ENCODE measurements at places on chromosomes 2 and 18.

DNA sequence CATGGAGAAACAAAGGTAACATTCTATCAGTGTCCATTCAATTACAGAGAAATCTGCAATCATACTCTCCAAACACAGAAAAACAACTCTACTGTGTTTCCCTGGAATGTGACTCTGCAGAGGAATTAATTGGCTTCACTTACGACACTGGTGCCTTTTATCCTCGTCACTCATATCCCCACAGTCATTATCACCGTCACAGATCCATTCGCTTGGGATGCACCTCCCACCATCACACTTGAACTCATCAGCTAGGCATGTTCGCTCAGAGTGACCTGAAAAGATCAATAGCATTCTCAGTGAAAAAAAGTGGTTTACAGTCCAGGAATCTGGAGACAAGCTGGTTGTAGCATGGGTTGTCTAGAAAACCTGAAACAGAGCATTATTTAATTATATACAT lies 124.3 kb downstream of the DHRS9 start:
- DNase-seq = no peak

DNA sequence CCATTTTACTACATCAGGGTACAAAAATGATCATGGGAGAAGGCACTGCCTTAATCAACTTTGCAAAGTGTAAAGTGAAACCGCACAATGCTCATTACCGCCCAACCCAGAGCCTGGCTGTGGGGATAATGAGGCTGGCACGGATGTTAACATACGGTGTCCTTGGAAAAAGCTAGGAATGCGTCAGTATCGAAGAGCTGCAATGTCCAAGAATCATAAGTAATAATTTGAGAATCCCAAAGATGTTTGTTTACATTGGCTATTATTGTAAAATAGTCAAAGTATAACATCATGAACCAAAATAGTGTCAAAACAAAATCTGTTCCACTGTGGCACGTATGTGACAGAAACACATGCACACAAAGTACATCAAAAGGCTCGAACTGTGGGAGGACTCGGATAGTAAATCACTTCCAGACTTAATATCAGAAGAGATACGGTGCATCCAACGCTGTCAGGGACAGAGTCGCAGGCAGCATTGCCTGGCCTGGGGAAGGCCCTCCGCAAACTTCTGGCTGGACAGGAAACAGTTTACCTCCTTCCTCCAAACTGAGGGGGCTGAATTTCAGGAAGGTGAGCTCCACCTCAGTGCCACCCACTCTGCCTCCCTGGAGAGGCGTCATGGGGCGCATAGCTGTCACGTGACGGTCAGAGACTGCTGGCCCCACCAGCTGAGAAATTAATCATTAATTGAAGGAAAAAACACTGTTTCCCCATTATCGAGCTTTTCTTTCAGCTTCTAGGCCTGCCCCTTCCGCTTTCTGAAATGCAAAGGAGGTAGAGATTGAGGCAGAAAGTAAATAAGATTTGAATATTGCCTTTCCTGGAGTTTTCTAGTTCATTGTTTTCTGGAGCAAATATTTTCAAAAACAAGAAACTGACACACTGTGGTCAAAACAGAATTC lies 1.8 kb upstream of the ID2 start:
- peak; percentile 73 for DNase-seq

GRCh38 chr2:170885130-170885791 lies 43.8 kb upstream of the GORASP2 start:
- no peak for DNase-seq

DNA sequence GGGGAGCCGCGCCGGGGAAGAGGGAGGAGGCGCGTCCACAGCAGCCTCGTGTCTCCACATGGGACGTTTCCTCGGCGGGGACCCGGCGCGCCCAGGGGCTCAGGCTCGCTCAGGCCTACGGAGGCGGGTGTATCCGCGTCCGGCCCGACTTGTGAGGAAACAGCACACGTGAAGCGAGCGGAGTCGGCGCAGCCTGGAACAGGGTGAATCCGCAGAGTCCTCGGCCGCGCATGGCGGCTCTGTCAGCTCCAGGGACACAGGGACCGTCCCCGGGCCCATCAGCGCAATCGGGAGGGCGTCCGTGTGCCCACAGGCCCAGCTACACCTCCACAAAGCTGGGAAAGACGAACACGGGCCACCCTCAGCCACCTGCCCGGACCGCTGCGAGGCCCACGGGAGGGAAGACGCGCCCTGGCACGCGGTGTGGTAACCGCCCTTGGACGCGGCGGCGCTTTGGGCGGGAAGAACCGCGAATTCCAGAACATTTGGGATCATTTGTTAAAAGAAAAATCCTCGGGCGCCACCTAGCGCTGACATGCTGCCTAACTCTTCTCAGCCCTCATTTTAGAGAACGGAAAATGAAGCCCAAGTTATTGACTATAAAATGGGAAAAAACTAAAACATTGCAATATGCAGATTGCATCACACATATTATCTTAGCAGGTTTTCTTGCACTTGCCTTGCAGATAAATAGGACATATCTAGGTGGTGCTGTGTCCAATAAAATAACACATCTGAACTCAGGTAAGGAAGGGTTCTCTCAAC lies 40.4 kb downstream of the TMEM18 start:
- peak; percentile 91 for DNase-seq

GRCh38 chr18:321865-322467 lies 54.1 kb upstream of the THOC1 start:
- peak; percentile 10 for DNase-seq

DNA sequence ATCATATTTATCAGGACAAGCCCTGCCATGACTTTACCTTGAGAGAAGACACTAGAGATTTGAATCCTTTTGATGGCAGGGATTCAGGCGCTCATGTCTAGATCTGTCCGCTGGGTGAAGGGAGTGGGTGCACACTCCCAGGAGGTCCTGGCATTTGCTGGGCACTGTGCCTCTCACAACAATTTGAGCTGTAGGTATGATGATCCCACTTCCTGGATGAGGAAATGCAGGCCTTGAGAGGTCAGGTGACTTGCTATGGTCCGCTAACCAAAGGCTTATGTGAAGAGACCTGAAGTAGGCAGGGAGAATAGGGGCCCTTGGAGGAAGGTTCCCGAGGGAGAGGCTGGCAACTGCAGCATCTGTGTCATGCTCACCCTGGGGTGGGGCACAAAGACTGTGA lies 206.1 kb downstream of the HAUS1 start:
- DNase-seq = no peak

- no peak for DNase-seq
Observed at GRCh38 chr18:61749546-61749945, 143.3 kb downstream of the RNF152 start.

- DNase-seq = no peak
Observed at GRCh38 chr2:96547203-96547641, 10.7 kb downstream of the ARID5A start.

DNA sequence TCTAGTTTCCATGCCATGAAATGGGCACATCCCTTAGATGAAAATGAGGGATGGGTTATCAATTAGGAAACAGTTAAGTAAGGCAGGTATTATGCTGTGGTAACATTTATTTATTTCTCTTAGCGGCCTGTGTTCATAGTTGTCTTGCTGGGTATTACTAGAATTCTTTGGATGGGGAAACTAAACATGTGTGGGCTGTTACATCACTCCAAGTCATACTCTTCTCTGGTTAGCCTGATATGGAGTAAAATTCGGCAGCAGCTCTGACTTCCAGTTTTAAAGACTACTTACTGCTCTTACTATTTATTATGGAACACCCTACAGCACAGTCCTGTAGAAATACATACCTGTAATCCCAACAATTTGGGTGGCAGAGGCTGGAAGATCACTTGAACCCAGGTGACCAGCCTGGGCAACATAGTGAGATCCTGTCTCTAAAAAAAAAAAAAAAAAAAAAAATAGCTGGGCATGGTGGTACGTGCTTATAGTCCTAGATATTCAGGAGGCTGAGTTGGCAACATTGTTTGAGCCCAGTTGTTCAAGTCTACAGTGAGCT lies 33.1 kb upstream of the RASGRP3 start:
- peak; percentile 46 for DNase-seq

DNA sequence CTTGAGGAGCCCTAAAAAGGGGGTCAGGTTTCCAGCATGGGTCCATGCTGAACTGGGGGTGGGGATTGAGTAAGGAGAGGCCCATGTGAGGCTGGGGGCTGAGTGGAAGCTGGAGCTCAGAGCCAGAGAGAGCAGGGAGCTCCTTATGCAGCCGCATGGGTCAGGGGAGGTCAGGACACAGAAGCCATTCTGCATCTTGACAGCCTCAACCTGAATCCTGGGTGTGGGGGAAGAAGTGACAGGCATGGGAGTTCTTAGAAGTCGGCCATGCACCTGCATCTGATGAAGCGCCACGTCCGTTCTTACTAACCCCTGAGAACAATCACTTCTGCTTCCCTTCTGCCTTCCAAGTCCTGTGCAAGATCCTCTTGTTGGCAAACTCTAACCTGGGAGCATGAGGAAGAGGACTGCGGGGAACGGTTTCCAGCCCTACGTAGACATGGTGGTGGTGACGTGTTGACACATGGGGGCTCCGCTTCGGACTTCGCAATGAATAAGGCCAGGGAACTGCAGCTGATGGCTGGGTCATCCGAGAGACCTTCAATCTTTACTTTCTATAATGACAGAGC lies 22.3 kb downstream of the GNLY start:
- DNase-seq = no peak

DNA sequence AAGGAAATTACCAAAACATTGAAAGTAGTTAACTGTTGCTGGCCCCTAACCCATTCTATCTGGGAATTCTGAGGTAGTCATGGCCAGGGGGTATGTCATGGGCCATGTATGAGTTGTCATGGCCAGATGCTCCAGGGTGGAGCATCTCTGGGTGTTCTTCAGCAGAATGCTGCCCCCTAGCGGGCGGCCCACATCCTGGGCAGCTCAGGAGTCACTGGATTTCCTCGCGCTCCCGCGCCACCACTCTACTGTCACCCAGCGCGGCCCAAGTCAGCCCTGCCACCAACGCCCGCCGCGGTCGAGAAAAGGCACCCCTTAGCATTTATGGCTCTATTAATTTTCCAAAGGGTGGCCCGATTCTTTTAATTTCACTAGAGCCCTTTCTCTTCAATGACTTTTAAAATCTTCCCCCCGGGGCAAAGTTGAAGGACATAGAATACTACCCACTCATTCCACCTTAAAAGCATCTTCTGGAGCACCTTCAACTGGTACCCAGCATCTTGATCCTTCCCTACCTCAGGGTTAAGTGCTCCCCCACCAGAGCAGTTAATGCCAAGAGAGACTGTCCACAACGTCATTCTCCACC lies 41.6 kb downstream of the PKDCC start:
- DNase-seq = peak; percentile 34

- DNase-seq = no peak
Observed at GRCh38 chr2:148653437-148653836, 8.9 kb downstream of the EPC2 start.

- DNase-seq = no peak
Observed at GRCh38 chr2:227661025-227661649, 5.5 kb upstream of the SCYGR5 start.

DNA sequence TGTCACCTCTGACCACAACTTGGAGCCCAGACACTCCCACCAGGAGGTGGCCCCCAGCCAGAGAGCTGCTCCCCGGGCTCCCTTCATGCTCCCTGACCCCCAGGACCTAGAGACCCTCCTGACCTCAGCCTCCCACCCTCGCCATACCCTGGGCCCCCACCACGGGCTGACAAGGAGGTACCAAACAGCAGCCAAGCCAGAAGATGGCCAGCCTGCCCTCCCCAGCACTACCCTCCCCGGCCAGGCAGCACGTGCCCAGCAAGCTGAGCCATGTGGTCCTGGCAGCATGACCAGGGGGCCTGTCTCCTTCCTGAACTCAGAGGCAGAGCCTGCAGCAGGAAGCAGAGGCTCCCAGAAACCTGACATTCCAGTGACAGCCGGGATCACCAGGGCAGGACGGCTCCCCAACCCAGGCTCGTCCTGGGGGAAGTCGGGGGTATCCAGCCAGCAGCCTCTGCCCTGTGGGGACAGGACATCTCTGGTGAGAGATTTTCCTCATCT lies 69.4 kb upstream of the GPC1 start:
- no peak for DNase-seq

- peak; percentile 87 for DNase-seq
Observed at GRCh38 chr2:229996320-229996719, 72.4 kb downstream of the SLC16A14 start.

DNA sequence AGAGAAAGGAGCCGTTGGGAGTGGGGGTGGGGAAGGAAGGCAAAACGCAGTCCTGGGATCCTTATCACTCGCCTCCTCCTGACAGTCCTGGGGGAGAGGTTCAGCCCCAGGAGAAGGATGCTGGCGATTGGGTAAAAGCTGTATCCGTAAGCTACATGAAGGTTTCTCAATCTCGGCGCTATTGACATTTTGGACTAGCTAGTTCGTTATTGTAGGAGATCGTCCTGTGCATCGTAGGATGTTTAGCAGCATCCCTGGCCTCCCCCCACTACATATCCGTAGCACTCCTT lies 511 bp upstream of the TP53I3 start:
- no peak for DNase-seq

- peak; percentile 95 for DNase-seq
Observed at GRCh38 chr2:85728883-85729824, 24.6 kb upstream of the ATOH8 start.

- DNase-seq = no peak
Observed at GRCh38 chr2:26793518-26793917, 7.7 kb downstream of the CENPA start.

- no peak for DNase-seq
Observed at GRCh38 chr2:29193681-29194080, 78.5 kb downstream of the CLIP4 start.

DNA sequence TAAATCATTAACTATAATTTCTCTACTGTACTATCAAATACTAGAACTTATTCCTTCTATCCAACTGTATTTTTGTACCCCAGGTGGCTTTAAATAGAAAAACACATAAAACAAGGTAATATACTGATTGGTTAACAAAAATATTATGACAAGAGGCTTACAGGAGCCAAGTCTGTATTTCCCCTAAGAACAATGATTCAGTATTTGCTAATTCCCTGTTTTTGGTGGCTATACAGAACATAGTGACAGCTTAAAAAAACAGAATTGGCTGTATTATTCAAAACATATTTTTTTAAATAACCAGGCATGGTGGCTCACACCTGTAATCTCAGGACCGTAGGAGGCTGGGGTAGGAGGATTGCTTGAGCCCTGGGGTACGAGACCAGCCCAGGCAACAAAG lies 16.3 kb downstream of the RTN4 start:
- DNase-seq = no peak

- no peak for DNase-seq
Observed at GRCh38 chr2:68431316-68431972, 35.6 kb downstream of the FBXO48 start.

GRCh38 chr2:217316743-217317142 lies 456.9 kb upstream of the TNP1 start:
- peak; percentile 42 for DNase-seq

GRCh38 chr18:59516356-59517155 lies 157.5 kb upstream of the LMAN1 start:
- peak; percentile 76 for DNase-seq
